ENCODE measurements at places on chromosomes 6 and 20.

- no peak for DNase-seq
These were observed 6.5 kb downstream of the BMP5 start for GRCh38 chr6:55868771-55869479.

DNA sequence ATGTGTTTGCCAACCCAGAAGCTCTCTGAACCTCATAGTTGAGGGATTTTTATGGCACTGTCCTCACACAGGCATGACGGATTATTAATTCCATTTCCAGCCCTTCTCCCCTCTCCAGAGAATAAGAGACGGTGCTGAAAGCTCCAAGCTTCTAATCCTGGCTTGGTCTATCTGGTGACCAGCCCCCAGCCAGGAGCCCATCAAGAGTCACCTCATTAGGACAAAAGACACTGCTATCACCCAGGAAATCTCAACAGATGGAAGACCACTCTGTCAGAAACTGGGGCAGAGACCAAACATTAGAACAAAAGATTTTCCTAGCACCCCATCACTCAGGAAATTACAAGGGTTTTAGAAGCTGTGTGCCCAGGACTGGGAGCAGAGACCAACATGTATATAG, 48.2 kb downstream of the STMND1 start:
- no peak for DNase-seq

DNA sequence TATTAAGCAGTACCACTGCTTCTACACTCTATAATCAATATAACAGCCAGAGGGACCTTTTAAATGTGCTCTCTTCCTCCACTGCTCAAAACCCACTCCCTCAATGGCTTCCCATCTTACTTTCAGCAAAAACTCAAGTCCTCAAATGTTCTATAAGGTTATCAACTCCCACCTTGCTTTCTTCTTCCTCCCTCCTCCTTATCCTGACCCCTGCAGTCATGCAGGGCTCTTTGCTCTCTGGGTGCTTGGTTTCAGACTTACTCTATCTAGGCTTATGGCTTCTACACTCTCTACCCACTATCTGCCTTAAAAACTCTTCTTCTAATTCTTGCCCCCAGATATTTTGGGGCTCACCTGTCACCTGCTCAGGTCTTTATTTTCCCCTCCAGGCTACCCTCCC, 5.3 kb downstream of the ARHGAP18 start:
- DNase-seq: no peak

GRCh38 chr6:83860782-83861495, 1.4 kb downstream of the CYB5R4 start:
- no peak for DNase-seq

DNA sequence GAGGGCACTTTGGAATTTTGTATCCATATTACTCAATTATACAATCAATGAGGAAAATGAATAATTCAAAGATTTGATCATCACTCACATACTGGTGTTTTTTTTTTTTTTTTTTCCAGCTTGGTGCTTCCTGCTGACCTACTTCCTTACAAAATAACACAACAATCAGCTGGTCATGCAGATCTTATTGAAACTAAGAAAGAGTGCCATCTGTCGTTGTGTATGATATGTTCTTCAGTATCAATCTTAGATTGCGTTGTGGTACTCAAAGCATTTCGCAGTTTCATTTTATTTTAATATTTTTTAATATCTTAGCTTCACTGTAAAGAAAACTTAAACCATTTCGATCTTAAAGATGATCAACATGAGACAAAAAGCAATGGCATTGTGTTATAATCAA, 155.6 kb downstream of the OGFRL1 start:
- no peak for DNase-seq

GRCh38 chr6:43778976-43779851, 9.2 kb downstream of the VEGFA start:
- no peak for DNase-seq

GRCh38 chr20:44997668-44998067, 31.4 kb downstream of the STK4 start:
- no peak for DNase-seq

DNA sequence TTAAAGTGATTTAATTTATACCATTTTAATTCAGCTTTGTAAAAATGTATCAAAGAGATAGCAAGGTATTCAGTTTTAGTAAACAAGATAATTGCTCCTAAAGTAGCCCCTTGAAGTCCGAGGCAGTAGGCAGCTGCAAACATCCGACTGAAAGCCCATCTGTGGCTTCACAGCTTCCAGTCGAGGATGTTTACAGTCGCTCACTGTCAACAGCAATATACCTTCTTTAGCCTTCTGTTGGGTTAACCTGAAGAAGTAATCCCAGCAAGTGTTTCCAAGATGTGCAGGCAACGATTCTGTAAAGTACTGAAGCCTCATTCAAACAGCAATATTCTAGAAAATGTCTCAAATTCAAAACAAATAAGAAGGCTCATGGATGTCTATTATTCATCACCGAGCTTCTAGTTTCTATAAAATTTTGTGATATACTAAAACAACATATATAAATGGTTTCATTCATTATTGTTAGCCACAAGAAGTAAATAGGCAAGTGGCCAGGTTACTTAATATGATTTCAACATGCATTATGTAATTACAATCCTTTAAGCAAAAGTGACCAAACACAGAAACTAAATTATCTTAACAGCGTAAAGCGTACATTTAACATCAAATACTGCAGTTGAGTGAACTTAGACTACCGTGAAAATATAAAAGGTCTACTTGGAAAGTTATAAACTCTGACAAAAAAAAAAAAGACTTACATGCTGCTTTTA, 115.0 kb downstream of the OGFRL1 start:
- DNase-seq: no peak

- no peak for DNase-seq
These were observed 74.2 kb upstream of the NRN1 start for GRCh38 chr6:6080975-6081374.

GRCh38 chr20:10511170-10511508, 76.0 kb downstream of the SLX4IP start:
- no peak for DNase-seq

DNA sequence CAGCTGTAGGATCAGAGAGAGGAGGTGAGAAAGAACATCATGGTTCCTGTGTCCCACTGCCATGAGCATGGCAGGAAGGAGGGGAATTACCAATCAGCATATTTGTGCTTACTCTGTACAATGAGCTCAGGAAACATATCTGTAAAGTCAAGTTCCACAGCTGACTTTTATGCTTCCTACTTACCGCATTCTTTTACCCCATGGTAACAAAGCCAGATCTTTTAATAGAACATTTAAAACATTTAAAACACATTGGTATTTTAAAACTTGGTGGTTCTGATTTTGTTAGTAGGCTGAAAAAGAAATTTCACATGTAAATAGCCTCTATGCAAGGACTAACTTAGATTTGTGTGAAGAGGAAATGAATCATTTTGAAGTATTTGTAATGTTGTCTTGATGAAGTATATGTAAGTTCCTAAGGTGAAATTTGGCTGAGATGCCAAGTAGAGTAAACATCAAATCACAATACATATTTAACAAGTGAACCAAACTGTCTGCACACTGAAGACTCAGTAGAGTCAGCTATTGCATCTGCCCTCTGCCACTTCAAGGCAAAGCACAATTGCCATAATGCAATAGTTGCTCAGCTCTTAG, 114.7 kb downstream of the GJA10 start:
- DNase-seq: no peak

DNA sequence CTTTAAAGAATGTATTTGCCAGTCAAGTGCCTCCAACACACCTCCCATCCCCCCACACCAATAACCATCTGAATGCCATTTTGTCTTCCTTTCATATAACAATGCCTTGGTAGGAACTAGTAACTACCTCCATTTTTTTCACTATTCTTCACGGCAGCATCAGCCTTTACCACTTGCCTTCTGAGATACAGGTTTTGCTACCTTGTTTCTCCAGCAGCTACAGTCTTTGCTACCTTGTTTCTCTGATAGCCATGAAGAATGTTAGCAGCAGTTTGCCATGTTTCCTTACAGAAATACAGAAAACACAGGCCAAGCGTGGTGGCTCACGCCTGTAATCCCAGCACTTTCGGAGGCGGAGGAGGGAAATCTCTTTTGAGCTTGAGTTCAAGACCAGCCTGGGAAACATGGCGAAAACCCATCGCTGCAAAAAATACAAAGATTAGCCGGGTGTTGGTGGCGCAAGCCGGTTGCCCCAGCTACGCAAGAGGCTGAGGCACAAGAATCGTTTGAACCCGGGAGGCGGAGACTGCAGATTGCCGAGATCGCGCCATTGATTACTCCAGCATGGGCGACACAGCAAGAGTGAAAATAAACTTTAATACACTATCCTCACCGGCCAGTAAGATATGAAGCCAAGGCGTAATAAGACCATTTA, 100.9 kb downstream of the HFE start:
- no peak for DNase-seq

DNA sequence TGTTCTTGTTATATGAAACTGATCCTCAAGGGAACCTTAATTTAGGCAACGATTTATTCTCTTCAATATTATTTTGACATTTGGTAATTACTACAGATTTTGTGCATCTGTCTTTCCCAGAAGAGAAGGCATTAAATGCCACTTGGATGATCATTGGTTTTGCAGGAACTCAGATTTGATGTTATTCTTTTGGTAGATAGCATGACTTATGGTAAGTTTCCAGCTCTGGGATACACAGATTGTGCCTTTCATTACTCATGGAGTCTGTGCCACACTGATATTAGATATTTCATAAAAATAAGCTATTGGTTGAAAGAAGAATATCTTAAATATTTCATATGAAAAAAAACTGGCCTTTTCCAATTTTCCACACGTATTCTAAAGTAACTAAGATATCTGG, 120.1 kb downstream of the AIG1 start:
- DNase-seq: no peak

- DNase-seq: no peak
These were observed 44.1 kb upstream of the NT5E start for GRCh38 chr6:85405853-85406198.

GRCh38 chr20:53948383-53949318, 121.7 kb downstream of the BCAS1 start:
- no peak for DNase-seq

DNA sequence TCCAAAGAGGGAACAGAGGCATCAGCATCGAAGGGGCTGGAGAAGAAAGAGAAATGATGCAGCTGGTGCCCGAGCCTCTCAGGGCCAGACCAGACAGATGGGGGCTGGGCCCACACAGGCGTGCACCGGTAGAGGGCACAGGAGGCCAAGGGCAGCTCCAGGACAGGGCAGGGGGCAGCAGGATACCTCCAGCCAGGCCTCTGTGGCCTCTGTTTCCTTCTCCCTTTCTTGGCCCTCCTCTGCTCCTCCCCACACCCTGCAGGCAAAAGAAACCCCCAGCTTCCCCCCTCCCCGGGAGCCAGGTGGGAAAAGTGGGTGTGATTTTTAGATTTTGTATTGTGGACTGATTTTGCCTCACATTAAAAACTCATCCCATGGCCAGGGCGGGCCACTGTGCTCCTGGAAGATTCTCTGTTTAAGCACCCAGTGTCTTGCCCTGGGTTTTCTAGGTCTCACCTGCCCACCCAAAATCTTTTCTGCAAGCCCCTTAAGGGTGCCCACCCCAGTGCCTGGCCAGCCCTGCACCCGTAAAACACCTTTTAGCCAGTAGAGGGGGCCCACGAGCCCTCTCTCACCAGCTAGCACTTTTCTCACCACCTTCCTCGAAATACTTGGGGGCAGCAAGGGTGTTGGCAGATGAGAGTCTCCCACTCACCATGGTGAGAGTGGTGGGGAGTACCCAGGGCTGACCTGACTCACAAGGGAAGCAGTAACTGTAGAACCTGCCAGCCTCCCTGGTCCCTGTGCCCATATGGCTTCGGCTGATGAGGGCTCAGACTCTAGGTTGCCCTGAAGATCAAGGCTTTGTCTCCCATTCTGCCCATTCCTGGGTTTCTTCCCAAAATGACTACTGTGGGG, 35.7 kb upstream of the ID1 start:
- no peak for DNase-seq

DNA sequence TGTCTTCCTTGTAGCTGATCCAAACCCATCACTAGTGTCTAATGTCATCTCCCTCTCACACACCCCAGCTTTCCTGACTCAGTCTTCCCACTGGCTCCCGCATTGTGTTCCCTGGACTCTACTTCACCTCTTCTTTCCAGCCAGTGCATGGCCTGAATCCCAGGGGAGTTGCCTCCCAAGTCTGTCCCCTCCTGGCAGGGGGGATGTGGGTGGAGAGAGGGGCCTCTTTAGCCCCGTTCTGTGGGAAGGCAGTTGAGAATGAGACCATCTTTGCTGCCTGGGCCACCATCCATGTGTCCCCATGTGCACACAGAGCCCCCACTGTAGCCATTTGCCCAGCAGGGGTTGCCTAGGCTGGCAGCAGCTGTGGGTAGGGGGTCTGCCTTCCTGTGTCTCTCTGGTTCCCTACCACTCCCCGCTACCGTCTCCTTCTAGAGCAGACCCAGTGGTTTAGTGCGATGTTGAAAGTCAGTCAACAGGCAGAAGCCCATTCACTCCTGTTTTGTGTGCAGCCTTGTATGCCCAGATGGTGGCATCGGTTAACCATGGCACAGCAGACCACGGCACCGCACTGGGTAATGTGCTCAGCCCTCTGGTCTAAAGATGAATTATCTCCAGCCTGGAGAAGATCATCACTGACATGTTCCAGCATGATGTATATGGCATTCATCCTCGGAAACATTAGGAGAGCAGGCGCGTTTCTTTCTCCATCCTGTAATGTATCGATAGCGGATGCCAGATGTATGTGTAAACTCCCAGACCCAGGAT, 178.8 kb upstream of the SNX9 start:
- DNase-seq: no peak

- no peak for DNase-seq
These were observed 43.6 kb upstream of the NKX2-2 start for GRCh38 chr20:21557241-21558020.

DNA sequence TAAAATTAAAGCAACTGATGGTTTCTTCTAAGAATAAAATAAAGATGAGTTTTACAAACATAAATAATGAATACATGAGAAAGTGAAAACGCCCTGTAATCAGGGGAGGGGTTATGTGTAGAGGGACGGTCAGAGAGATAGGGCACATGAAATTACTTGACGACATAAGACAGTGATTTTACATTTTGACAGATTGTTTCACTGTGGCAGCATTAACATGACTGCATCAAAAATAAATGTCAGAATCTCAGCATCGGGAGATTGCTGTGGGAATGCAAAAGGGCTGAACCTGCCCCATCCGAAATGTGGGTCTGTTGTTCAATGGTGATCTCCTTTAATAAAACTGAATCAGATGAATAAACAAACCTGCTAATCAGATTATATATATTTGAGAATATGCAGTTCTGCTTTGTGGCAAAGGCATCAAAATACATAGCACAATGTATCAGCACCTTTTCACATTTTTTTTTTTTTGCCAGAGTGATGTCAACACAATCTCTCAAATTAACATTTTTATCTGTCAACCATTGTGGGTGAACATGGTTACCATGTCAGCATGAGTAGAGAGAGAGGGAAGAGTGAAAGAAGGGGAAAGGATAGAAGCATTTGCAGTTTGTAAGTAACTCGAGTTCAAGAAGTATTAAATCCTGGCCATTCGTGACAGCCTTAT, 177.1 kb upstream of the MAN1A1 start:
- no peak for DNase-seq

GRCh38 chr6:57216235-57217101, 5.6 kb downstream of the RAB23 start:
- no peak for DNase-seq

GRCh38 chr20:5120185-5120476, 373 bp upstream of the PCNA start:
- no peak for DNase-seq

Data from Right ventricle myocardium inferior (tissue), 1 donor.